ENCODE measurements at places on chromosomes 4 and X.

GRCh38 chr4:113978561-113979147, 793 bp downstream of the ARSJ start:
- DNase-seq, result no peak

- no peak for DNase-seq
These were observed 41.7 kb downstream of the TMEM164 start for GRCh38 chrX:110044346-110045249.

DNA sequence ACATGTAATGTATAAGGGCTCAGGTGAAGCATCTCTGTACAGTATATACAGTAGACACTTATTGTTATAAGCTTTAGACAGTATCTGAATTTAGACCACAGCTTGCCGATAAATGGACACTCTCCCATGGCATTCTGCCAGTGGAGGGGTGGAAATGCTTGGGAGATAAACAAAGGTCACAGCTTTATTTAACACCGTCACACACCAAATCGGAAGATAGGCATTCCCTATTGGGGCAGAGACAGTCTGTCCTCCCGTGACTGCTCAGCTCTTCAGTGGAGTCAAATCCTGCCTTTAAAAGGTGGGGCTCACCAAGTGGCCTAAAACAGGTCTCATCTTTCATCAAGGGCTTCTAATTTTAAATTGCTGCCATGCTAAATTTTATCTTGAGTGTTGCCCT, 178.8 kb downstream of the CAMK2D start:
- DNase-seq, result no peak

- DNase-seq, result no peak
These were observed 8.0 kb upstream of the ANXA3 start for GRCh38 chr4:78543424-78544125.
